ENCODE measurements at places on chromosomes 7 and 10.

DNA sequence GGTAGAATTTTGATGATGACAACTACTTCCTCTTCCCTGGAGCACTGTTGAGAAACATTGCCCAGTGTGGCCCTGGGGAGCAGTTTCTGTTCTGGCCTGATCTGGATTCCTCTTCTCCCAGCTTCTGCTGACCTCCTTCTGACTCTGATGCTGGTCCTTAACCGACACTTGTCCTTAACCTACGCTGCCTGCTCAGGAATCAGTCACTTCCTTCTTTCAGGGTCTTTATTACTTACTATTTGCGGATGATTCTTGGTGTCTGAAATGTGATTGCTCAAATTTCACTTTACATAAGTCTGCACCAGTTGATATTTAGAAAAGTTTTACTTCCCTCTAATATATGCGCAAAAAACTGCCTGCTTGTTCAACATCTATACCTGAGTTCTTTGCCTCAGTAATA, 164.1 kb downstream of the PTEN start:
- peak; percentile 38 for DNase-seq

- DNase-seq, result no peak
These were observed 13.4 kb downstream of the P4HA1 start for GRCh38 chr10:73083221-73083620.

DNA sequence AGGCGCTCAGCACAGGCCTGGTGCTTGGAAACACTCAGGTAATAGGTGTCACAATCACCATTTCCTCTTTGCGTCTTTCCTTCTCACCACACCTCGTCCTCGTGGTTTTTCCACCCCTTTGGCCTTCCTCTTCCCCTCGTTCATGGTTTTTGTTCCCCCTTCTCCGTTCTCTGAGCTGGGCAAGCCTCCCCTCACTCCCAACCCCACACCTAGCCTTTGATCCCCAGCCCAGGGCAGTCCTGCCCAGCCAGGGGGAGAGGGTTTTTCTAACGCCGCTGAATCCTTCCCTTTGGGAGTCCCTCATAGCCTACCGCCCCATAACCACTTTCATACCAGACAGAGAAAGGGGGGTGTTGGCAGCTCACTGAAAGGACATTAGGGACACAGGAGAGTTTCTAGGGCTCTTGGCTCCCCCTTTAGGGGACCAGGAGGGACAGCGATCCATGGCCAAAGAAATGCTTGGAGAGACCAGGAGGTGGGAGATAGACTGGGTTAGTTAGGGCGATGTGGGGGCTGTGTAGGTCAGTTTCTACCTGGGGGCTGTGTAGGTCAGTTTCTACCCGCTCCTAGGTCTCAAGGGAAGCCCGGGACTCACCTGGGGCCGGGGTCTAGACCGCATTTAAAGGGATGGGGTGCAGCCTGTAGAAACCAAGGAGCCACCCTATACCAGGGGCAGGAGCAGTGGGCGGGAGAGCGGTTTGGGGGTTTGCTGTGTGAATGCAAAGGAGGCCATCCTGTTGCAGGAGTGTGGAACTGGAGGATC, 1.4 kb downstream of the EPHB4 start:
- DNase-seq, result no peak

GRCh38 chr7:93092757-93093370, 24.9 kb downstream of the SAMD9 start:
- no peak for DNase-seq

DNA sequence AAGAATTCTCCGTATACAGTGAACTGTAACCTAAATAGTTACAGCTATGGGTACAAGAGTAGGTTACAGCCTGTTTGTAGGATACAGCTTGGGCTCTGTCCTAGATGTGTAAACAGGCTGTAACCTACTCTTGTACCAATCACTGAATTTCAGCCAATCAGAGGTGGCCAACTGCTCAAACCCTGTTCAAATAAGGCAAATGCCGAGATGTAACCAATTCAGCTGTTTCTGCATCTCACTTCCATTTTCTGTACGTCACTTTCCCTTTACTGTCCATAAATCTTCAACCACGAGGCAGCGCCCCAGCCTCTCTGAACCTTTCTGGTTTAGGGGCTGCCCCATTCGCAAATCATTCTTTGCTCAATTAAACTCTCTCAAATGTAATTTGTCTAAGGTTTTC, 8.3 kb upstream of the MMP21 start:
- no peak for DNase-seq

- DNase-seq, result no peak
These were observed 69.8 kb upstream of the WAC start for GRCh38 chr10:28463141-28463540.

GRCh38 chr10:43963379-43963778, 314.7 kb upstream of the ZNF32 start:
- no peak for DNase-seq

DNA sequence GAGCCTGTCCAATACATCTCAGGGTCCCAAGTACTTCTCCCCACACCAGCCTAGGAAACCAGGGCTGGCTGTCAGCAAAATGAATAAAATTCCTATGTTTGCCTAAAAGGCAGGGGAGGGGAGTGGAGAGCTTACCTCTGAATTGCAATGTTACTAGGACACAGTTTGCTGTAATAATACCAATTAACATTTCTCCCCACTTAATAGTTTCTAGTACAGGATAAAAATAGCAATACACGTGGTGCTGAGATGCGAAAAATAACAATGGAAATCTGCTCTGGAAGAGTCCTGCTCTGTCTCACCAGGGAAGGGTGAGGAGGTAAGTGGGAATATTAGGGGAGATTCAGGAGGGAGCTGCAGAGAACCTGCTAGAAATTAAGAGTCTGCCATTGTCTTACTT, 112.3 kb downstream of the PLXNA4 start:
- DNase-seq, result no peak

- DNase-seq, result no peak
These were observed 297.8 kb downstream of the CNTNAP2 start for GRCh38 chr7:146414373-146414772.

DNA sequence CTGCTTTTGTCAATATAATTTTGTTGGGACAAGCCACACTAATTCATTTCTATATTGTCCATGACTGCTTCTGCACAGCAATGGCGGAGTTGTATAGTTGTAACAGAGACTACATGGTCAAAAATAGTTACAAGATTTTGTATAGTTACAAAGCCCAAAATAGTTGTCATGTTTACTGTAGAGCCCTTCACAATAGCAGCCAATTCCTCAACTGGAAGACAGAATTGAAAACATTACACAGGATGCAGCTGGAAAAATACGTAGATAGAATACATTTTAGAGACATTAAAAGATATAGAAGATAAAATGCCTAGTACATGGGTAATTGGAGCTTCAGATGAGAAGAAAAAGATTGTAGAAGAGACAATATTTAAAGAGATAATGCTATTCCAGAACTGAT, 156.4 kb upstream of the FEZF1 start:
- DNase-seq, result no peak

DNA sequence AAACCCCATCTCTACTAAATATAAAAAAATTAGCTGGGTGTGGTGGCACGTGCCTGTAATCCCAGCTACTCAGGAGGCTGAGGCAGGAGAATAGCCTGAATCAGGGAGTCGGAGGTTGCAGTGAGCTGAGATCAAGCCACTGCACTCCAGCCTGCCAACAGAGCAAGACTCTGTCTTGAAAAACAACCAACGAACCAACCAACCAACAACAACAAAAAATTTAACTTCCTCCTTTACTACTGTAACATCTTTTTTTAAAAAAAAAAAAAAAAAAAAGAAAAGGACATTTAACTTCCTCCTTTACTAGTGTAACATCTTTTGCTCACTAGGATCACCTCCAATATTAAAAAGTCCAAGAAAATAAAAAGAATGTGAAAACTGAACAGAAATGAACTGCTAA, 92.3 kb upstream of the TMEM168 start:
- DNase-seq, result no peak

- DNase-seq, result no peak
These were observed 3.0 kb upstream of the CYP2W1 start for GRCh38 chr7:979886-980571.

- DNase-seq, result peak; percentile 52
These were observed 127.9 kb upstream of the PRSS58 start for GRCh38 chr7:142385491-142386340.

GRCh38 chr7:21020667-21021066, 234.0 kb upstream of the SP8 start:
- no peak for DNase-seq

DNA sequence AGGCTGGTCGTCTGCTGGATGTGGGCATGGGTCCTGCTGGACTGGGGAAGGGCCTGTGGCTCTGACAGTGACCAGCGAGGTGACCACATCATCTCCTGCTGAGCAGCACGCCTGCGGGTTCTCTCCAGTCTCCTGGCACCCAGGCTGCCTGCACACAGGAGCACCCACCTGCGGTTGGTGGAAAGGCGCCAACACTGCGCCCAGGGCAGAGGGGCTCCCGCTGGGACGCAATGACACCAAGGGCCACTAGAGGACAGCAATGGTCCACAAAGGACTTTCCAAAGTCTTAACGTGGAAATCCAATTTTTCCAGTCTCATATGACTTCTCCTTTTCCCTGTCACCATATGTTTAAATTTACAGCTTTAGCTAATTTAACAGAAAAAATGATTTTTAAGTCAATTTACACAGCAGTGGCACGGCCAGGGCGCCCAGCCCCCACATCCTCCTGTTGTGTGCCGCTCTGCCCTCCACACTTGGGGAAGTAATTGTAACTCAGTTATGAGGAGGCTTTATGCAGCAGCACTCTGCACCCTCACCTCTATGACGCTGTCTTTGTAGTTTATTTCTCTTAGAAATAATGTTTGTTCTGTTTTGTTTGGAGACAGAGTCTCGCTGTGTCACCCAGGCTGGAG, 38.1 kb downstream of the CFAP46 start:
- no peak for DNase-seq
